ENCODE measurements at places on chromosomes 12 and 14.
A peak's percentile ranks its signal among the peaks of the same experiment; 100 is the strongest.

DNA sequence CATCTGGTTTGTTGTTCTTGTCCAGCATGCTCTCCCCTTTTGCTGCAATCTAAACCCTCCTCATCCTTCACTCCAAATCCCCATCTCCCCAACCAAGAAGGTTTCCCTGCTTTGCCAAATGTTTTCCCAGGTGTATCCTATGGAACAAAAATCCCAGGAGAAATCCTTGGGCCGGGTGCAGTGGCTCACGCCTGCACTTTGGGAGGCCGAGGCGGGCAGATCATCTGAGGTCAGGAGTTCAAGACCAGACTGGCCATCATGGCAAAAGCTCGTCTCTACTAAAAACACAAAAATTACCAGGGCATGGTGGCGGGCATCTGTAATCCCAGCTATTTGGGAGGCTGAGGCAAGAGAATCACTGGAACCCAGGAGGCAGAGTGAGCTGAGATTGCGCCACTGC, 5.0 kb downstream of the KSR2 start:
- DNase-seq, result no peak

GRCh38 chr12:106128585-106129328, 10.0 kb downstream of the NUAK1 start:
- DNase-seq, result peak; percentile 50

DNA sequence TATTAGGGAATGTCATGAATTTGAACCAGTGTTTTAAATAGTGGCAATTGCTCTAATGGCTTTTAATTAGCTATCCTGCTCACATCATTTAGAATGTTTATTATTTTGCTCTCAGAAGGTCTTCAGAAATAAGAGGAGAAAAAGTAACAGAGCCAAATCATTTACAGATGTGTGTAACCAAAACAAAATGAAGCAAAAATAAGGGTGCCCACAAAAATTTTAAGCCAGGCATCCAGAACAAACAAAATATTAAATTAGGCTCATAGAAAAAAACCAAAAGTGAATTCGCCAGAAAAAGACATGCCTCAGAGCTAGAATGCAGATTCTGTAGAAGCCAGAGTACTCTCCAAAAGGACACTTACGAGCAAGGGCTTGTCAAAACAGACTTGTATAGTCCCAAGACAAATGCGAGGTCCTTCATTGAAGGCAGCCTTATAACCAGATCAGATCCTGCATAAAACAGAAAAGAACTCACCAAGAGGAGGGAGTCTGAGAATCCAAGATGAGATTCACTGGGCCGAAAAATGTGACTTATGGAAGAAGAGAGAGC, 20.2 kb upstream of the SERPINA1 start:
- no peak for DNase-seq

- DNase-seq, result no peak
Observed at GRCh38 chr14:71610797-71611196, 321.4 kb upstream of the RGS6 start.

DNA sequence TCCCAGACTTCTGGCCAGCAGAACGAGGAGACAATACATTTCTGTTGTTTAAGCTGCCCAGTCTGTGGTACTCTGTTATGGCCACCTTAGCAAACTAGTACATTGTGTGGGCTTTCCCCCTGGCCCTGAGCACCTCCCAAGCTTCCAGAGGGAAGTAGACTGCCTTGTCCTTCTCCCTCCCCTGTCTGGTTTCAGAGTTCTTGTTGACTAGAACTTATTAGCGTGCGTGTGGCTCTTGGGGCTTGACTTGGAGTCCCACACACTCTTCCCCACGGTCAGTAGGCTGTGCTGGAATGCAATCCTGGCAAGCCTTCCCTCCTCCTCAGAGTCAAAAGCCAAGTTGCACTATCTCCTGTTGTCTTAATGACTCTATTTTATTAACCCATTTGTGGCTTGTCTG, 27.7 kb downstream of the FBLN5 start:
- no peak for DNase-seq

DNA sequence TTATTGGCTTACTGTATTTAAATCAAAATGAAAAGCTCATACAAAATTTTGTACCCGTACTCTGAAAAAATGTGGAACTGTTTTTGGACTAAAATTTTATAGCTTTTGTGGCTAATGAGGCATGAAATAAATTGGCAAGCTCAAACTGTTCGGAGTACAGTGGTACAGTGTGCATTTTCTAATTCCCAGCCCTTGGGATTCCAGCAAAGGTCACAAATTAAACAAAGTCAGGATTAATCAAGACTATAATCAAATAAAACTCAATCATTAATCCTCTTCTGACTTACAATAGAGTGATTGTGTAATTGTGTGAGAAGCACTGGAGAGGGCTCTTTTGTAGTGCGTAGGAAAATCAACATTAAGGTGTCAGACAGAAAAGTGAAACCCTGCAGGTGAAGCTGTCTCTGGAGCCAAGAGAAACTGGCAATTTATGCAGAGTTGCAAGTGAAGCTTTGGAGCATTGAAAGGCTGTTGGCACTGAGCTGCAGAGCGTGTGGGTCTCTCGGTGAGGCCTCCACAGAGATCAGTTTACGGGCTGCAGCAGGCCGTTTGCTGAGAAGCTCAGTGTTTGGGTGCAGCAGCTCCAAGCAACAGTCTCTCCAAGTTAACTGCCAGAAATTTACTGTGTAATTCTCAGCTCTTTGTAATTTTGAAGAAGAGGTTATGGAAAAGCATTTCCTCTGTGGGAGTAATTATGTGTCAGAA, 275.9 kb downstream of the FBXL14 start:
- peak; percentile 37 for DNase-seq

- peak; percentile 46 for DNase-seq
Observed at GRCh38 chr12:132429602-132429945, 60.4 kb upstream of the FBRSL1 start.

DNA sequence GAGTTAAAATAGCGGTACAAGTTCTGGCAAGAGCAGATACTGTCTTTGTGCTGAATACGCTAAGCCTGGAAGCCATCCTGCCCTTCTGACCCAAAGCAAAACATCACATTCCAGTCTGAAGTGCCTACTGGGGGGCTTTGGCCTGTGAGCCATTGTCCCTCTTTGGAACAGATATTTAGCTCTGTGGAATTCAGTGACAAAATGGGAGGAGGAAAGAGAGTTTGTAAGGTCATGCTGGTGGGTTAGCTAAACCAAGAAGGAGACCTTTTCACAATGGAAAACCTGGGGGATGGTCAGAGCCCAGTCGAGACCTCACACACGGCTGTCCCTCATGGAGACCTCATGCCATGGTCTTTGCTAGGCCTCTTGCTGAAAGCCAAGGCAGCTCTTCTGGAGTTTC, 18.5 kb downstream of the EMP1 start:
- DNase-seq, result no peak

GRCh38 chr12:52258335-52258901, 16.0 kb upstream of the KRT86 start:
- DNase-seq, result no peak

DNA sequence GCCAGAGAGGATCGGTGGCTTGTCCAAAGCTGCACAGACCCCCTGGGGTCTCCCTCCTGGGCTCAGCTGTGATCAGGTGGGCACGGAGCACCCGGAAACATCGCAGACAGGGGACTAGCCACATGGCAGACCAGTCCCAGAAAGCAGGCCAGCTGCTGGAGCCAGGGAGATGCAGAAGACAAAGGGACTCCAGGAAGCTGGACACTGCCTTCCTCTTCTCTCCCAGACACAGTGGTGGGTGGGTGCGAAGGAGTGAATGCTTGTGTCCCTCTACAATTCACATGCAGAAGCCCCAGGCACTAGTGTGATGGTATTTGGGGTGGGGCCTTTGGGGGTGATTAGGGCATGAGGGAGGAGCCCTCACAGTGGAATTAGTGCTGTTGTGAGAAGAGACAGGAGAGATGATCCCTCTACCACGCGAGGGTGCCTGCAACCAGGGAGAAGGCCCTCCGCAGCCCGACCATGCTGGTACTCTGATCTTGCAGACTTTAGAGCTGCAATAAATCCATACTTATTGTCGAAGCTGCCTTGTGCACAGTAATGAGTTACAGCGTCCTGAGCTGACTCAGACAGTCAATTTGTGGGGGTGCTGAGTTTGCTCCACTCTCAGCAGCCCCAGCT, 95.2 kb downstream of the CALM1 start:
- DNase-seq, result no peak

- peak; percentile 80 for DNase-seq
Observed at GRCh38 chr12:55996715-55997534, at the start of gene SUOX. TSS of gene SUOX (plus strand) at chr12:55997276. CDS start at chr12:56002222, 4,946 bp downstream.

- DNase-seq, result no peak
Observed at GRCh38 chr14:75098212-75098611, 28.6 kb downstream of the NEK9 start.

DNA sequence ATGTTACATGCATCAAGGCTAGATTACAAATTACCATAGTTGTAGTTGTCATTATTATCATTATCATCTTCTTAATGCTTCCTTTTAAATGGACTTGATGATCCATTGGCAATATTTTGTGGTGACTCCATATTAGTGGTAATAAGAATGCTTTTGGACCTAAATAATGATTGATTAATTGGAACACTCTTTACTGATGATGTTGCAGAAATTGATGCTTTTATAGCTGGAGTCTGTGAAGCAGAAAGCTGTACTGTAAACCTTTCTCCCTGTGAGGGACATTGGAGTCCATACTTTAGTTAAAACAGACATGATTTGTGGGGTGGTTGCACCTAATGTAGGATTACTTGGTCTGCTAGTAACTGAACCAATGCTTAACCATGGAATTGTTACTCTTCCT, 190.4 kb downstream of the ATXN7L3B start:
- DNase-seq, result no peak

DNA sequence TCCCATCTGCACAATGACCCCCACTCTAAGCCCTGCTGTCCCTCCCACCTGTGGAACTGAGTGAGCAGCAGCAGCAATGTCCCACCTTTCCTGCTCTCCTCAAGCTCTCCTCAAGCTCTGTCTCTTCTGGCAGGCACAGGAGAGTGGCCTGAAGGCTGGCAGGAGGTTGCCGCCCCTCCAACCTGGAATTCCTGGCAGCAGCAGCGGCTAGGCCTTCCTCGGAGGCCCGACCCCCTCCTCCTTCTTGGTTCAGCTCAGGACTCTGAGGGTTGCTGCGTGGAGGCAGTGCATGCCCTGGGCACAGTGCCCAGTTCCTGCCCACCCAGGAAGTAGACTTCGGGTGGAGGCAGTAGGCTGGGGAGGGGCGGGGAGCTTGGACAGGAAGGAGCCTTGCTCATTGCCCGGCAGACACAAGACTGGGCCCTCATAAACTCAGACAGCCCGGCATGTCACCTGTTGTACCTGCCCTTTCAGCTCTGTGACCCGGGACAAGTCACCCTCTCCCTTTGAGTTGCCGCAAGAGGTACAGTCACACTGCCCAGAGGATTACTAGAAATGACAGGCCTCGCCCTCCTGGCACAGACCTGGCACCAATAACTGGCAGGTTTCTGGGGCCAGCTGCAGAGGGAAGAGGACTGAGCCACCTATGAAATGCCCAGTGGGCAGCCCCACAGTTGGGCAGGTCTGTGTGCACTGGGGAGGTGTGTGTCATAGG, 2.1 kb upstream of the SERPINA1 start:
- DNase-seq, result no peak

DNA sequence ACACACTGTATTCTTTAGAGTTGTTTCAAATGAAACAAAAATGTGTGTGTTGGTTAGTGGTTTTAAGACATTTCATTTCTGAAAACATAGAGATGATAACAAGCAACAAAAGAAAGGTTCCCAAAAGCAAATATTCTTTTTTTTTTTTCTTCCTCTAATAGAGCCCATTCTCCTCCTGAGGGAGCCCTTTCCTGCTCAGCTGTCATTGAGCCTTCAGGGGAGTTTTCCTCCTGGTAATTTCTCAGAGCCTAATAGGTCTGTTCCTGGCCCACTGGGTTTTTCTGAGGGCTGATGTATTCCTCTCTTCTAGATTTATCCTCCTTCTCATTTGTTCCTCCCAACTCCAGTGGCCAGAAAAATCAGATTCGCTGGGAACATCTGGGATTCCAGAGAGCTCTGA, 654.5 kb downstream of the NOVA1 start:
- no peak for DNase-seq

- no peak for DNase-seq
Observed at GRCh38 chr12:132852496-132852895, 23.8 kb upstream of the GOLGA3 start.

- DNase-seq, result no peak
Observed at GRCh38 chr12:132329036-132329719, at the start of gene GALNT9. TSS of gene GALNT9 (minus strand) at chr12:132329589. CDS start at chr12:132329203, 386 bp downstream.

DNA sequence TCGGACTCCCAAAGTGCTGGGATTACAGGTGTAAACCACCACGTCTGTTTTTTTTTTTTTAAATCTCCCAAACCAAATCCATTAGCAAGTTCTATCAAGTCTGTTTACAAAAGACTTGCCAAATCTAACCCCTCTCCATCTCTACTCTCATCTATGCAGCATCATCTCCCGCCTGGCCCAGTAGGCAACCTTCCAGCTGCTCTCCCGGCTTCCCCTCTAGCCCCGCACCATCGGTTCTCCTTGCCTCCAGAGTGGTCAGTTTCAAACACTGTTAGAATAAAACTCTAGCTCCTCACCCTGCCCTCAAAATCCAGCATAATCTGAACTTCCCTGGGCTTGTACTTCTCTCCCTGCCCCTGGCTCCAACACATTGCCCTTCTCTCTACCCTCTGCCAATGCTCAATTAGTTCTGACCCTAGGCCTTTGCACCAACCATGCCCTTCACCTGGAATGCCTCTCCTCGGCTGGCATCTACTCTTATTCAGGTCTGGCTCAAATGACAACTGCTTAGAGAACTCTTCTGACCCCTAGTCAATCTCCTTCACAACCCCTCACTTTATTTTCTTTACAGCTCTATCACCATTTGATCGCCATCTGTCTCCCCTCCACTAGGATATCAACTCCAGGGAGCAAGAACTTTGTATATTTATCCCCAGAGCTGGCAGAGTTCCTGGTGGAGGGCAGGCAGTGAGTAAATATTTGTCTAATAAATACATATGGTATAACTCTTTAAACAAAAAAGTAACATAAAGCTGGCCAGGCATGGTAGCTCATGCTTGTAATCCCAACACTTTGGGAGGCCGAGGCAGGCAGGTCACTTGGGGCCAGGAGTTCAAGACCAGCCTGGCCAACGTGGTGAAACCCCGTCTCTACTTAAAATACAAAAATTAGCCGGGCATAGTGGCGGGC, 4.9 kb downstream of the WSB2 start:
- peak; percentile 86 for DNase-seq

DNA sequence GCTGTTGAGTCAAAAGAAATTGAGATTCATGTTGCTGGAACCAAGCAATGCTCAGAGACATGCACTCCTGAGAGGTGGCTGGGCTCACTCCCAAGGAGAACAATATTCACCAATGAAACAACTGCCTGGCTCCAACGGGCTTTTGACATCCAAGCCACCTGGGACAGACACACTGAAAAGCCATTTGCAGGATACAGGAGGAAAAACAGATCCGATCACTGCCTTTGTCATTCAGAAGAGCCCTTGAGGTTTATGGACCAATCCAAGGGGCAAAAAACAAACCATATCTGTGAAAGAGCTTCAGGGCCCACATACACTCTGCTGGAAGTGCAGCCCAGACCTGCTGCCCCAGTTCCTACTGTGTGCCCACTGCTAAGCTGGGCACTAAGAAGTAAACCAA, 277.5 kb downstream of the NUAK1 start:
- DNase-seq, result peak; percentile 98
